ENCODE measurements at places on chromosomes 1 and 21.

DNA sequence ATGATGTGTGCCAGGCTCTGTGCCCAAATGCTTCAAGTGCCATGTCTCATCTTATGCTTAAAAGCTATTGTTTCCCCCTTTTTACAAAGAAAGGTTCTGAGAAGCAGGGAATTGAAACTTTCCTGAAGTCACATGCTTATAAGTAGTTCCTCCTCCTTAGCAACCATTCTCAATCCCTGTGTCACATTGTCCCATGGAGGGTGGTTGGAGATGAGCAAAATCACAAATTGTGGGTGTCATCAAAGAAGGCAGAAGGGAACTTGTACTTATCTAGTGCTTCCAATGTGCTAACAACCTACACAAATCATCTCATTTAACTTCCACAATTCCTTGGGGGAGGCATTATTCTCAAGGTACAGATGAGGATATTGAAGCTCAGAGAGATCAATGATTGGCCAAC is 10.1 kb upstream of the ERICH3 start:
- DNase-seq: peak; percentile 1

DNA sequence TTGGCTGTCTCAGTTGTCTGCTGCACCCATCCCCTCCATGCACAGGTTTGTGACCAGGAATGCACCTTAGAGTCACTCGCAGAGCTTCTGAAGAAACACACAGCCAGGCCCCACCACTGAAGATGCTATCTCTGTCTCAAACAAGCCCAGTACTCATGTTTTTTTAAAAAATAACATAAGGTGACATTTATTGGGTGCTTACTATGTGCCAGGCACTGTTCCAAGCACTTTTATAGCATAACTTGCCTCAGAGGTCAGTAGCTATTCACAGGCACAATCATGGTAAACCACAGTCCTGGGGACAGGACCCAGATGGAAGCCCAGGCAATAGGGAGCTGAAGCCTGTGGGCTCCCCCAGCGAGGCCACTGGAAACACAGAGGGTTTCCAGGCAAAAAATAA is 8.8 kb upstream of the ATP13A2 start:
- no peak for DNase-seq

DNA sequence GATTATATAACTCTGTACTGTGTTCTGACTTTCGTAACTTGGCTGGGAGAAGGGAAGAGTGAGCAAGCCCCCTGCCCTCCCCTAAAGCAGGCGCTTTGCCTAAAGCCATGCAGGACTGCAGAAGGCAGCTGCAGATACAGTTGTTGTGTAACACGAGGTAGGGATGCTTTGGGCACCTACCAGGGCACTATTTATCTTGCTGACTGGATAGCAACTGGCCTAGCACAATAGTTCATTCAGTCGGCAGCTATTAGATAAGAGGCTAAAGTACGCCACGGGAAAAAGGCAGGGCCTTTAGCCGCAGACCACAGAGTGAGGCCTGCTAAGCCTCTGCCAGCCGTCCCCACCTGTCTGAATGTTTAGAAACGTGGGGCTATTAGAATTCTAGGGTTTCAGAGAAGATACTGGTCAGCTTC is 80.9 kb downstream of the TTC3 start:
- DNase-seq: no peak

DNA sequence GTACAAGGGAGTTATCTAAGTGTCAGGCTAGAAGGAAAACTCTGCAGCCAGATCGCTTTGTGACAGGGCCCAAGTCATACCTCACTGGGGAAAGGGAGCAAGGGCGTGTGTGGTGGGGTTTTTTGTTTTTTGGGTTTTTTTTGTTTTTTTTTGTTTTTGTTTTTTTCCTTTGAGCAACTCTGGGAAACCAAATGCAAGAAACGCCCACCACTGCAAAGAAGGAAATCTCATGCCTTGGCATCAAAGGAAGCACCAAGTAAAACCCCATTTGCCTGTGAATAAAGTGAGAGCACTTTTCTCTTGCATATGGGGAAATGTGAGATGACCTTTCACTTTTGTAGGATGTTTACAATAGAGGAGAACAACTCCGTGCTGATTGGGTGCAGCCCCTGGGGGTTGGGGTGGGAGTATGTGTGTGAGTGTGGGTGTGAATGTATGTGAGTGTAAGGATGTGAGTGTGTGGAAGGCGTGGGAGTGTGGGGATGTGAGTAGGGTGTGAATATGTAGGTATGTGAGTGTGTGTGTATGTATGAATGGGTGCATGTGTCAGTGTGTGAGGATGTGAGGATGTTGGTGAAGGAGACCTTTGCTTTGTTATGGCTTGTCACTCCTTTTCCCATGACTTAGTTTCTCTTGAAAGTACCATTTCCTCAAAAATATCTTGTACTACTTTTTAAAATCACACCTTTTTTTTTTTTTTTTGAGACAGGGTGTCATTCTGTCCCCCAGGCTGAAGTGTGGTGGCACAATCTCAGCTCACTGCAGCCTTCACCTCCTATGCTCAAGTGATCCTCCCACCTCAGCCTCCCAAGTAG is 34.6 kb downstream of the IL12RB2 start:
- DNase-seq: no peak

DNA sequence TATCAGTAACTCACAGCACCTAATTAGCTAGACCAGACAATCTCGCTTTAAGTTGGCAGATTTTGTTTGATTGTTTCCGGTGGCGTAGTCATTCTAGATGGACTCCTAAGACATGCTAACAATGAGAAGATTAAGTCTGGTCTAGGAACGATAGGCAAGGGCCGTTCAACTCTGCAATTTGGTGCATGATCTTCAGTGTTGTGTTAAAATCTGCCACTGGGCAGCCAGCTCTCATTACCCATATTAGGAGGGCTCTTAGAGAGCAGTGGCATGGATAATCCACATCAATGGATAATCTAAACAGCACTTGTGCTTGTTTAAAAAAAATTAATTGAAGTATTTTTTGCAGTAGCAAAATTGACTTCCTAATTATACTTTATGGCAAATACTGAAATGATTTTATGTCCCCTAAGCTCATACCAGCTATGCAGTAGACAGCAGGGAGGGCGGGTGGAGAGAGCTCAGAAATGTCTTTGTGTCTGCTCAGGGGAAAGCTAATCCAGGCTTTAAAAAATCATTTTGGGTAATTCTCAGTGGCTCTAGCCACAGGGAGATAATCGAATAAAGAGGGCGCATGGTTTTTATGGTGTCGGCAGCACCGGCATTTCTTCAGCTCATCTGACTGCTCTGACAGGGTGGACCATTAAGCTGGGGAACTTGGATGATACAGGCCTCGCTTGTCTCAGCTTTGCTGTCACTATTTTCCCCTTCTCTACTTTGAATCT is 48.5 kb upstream of the IKBKE start:
- DNase-seq: no peak

GRCh38 chr21:44473915-44474555 is 18.7 kb downstream of the LRRC3 start:
- DNase-seq: no peak
